ENCODE measurements at places on chromosomes 12 and 14.

- DNase-seq = no peak
Observed at GRCh38 chr12:118586433-118586832, 210.1 kb downstream of the SUDS3 start.

DNA sequence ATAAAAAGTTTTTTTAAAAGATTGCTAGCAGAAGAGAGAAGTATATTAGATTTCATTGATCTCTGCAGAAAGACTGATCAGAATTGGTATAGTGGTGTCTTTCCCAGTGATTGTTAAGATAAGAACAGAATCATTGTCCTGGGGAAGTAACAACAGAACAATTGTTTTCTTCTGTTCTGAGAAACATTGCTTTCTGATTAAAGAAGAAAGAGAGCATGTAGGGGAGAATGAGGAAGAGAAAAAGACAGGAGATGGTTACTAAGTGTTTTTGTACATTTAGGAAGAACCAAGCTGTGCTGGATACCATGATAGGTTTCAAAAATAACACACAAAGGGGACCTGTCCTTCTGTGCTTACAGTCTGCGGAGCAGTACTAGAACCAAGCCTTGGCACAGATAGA is 5.0 kb downstream of the USP30 start:
- DNase-seq = no peak

GRCh38 chr12:77968571-77968970 is 137.9 kb downstream of the NAV3 start:
- no peak for DNase-seq

- DNase-seq = no peak
Observed at GRCh38 chr14:70398706-70399431, 18.0 kb downstream of the SYNJ2BP start.

DNA sequence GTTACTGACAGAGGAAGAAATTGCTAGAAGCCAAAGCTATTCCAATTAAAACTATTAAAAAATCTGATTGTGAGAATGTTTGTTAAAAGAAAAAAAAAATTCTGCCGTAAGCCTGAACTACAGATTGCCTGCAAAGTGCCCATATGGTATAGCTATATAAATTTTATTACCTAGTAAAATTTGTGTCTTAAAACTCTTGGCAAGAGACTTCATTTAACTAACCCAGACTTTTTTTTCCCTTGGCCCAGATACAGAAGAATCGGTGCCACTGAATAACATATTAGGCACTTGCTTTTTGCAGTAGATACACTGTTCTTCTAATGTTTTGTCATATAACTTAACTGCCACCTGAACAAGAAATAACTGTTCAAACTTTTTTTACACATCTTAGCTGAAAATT is 125.5 kb downstream of the RPS29 start:
- DNase-seq = no peak

- DNase-seq = no peak
Observed at GRCh38 chr12:107033758-107034739, 47.1 kb upstream of the MTERF2 start.

DNA sequence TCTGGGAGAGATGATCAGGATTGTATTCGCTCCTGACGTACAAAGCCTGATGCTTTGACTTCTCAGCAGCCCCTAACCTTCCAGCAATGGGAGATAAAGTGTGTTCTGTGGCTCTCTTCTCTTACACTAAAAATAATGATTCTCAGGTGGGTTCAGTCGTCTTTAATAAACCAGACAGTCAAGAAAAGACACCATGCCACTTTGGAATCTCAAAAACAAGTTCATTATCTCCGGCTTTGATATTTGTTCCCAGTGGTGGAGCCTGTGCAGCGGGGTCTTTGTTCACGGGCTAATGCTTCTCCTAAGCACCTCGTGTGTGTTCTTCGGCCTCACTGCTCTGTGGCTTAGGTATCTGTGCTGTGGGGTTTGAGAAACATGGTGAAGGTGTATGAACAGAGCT is 1.6 kb downstream of the ACVR1B start:
- no peak for DNase-seq

GRCh38 chr12:88299567-88300101 is 157.5 kb downstream of the TMTC3 start:
- peak; percentile 30 for DNase-seq

DNA sequence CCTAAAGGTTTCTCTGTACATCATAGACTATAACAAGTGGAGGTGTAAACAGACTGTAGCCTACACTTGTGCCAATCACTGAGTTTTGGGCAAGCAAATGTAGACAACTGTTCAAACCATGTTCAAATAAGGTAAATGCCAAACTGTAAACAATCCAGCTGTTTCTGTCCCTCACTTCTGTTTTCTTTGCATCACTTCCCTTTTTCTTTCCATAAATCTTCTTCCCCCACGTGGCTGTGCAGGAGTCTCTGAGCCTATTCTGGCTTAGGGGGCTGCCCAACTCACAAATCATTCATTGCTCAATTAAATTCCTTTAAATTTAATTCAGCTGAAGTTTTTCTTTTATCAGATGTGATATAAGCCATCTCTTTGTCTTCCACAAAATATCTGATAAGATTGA is 65.1 kb upstream of the CPM start:
- no peak for DNase-seq

DNA sequence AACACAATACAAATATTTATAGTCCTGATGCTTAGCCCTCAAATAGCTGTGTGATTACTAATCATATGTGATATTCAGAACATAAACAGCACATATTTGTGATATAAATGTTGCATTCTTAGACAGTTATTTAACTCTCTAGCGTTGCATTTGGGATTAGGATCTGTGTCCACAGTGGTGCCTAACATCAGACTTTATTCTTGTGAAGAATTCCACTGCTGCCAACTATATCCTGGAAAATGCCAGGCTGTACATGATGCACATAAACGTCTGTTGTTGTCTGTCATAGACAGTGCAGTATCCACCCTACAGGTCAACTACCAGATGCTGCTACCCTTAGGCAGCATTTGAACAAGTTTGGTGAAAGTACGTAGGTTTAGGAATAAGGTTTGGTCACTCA is 39.0 kb downstream of the SLC38A4 start:
- no peak for DNase-seq

GRCh38 chr12:47849261-47849660 is 29.6 kb upstream of the HDAC7 start:
- DNase-seq = no peak

DNA sequence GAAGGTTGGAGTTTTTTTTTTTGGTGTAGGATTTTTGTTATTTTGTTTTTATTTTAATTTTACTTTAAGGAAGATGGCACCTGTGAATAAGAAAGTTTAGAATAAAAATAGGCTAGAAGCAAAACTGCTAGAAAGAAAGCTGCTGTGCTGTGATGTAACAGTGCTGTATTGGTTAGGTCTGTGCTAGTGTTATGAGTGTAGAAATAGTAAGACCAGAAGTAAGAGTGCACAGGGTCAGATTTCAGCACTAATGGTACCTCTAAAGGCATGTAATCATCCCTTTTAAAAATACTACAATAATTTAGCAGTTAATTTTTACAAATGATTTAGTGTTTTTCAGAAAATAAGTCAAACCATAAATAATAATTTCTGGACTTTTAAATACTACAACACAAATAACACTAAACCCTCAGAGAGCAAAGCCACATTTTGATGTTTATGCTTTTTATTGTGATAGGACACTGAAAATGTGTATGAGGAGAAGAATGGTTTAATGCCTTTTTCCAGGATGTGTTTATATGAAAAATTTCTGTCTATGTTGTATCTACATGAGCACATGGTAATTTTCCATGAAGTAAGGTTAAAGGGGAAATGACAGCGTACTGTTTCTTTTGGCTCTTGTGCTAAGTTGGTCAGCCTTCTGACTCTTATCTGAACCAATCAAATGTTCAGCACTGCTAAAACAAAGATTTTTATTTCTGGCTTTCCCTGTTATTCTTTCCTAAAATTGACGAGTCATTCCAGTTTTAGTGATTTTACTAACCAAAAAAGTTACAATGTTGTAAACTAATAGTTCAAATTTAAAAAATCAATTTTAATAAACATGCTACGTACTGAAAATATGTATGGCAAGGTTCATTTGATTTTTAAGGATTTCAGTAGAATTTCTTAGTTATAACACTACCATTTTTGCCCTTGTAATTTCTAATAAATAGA is 96.1 kb downstream of the PPHLN1 start:
- DNase-seq = no peak

- no peak for DNase-seq
Observed at GRCh38 chr12:3551386-3551785, 60.4 kb downstream of the PRMT8 start.

DNA sequence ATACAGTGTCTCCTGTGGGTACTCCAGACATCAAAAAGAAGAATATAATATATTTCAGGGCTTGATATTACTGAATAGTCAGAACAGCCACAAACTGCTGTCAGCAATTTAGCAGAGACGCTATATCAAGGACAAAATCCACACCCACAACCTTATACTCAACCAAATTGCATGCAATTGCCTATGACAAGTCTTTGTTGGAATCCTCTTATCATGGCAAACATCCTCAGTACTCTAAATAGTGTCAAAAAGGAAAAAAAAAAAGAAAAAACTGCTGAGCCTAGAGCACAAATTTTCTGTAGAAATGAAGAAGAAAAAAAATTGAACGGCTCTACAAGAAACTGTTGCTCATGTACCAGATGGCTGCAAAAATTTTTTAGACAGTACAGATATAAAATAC is 485.7 kb downstream of the TMTC2 start:
- no peak for DNase-seq

- DNase-seq = no peak
Observed at GRCh38 chr12:116708826-116709756, 28.8 kb downstream of the SPRING1 start.

- DNase-seq = no peak
Observed at GRCh38 chr12:74441872-74442271, 95.8 kb upstream of the ATXN7L3B start.

DNA sequence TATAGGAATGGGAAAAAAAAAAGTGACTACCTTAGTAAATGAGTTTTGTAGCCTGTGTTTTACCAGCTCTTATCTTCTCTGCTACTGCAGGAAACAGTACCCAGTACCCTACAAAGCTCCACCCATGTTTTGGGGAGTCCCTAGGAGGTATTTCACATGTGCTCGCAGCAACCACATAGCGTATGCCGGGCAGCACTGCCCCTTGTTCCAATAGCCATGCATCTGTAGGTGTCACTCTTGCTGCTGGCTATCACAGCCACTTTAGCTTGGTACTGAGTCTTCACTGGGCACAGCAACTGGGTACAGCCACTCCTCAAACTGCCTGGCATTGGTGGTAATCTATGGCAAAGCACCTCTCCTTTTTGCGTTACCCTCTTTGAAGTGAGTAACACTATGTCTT is 2.0 kb upstream of the MDM1 start:
- DNase-seq = peak; percentile 56

- DNase-seq = no peak
Observed at GRCh38 chr12:93226361-93226760, 151.4 kb upstream of the NUDT4 start.

DNA sequence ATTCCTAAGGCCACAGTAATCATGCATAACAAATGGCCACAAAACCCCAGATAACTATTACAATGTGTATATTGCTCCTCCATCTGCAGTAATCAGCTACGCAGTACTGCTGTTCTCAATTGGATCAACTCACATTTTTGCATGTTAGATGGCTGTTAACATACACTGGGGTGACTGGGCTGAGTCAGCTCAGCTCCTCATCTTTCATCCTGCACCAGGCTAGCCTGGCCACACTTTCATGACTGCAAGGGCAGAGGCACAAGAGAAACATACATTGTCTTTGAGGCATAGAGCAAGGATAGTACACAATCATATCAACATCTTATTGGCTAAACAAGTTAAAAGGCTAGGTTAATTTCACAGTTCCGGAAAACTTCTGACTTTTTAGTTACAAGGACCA is 306.6 kb downstream of the SLC6A15 start:
- DNase-seq = no peak

GRCh38 chr12:64808110-64808509 is 16.3 kb upstream of the TBC1D30 start:
- no peak for DNase-seq

Data from activated naive CD4-positive, alpha-beta T cell treated with anti-CD3 and anti-CD28 coated beads, Interleukin-2, amount 50 U/mL, for 72 hours (primary cell).